HT1080 (cell line): ENCODE measurements at places on chromosomes 4 and X. TPM values are rescaled to one million over a fixed set of nuclear protein-coding genes. Genes with fewer than 3 reads are reported as not detected.

The ZNF518B gene
- total RNA-seq: 0.26 and 0.30 TPM in 2 replicates

The AVPR2 gene
- total RNA-seq: not detected in 2 replicates

The SPANXN4 gene
- total RNA-seq: 0.18 TPM in 1 of 2 replicates, not detected in the other

The ETDC gene
- not detected in 2 replicates for total RNA-seq

DNA sequence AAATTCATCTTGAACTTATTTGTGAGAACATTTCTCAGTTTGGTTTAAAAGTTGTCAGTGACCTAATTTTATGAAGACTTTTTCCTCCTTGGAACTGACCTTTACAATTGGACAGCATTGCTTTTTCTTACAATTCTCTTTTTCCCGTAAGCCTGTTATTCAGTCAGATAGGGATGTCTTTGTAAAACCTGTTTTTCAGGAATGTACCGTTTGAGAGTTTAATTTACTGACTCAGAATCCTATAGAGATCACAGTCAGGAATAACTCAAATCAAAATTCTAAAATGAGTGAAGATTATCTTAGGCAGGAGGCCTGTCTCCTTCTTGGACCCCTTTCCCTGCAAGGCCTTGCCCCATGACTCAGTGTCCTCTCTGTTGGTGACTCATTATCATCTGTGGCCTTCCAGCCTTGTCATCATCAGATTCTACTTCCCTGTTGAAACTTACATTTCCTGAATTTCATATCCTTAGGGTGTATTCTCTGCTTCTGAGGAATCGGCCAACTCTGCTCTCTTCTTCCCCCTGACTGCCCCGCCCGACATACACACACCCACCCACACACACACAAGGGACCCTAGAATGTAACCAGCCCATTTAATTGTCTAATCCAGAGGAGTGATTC, 99.8 kb downstream of the ARHGAP10 start:
- DNase-seq: peak; percentile 92

- no peak for DNase-seq
Measured at GRCh38 chrX:110175146-110175545, 142.7 kb downstream of the AMMECR1 start.

GRCh38 chr4:86092684-86093083, 267.2 kb downstream of the MAPK10 start:
- peak; percentile 84 for DNase-seq

GRCh38 chr4:113434247-113434587, 327.3 kb downstream of the CAMK2D start:
- no peak for DNase-seq

DNA sequence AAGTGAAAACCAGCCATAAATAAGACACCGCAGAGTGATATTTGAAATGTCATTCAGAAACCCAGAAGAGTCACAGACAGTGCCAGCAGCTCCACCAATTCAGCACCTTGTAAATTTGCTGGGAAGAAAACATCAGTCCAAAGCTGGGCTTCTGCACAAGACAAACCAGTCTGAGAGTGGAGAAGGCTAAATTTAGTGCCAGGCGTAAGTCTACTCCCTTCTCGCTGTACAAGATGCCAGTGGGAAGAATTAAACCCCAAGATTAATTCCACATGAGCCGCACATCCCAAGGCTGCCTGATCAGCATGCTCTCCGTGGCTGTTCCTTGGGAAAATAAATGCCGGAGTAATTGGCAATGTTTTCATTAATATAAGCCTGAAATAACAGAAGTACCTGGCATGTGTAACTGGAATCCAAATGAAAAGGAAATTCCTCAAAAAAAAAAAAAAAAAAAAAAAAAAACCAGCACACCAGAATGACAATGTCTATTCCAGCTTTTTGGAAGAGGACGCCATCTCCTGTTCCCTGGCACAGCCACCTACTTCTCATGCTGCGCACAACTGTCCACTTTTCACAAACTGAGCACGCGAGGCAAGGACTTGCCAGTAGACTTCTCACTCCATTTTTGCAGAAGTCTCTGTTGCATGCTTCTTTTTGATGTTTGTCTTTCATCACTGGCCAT, 95.5 kb downstream of the NSUN7 start:
- DNase-seq: no peak

DNA sequence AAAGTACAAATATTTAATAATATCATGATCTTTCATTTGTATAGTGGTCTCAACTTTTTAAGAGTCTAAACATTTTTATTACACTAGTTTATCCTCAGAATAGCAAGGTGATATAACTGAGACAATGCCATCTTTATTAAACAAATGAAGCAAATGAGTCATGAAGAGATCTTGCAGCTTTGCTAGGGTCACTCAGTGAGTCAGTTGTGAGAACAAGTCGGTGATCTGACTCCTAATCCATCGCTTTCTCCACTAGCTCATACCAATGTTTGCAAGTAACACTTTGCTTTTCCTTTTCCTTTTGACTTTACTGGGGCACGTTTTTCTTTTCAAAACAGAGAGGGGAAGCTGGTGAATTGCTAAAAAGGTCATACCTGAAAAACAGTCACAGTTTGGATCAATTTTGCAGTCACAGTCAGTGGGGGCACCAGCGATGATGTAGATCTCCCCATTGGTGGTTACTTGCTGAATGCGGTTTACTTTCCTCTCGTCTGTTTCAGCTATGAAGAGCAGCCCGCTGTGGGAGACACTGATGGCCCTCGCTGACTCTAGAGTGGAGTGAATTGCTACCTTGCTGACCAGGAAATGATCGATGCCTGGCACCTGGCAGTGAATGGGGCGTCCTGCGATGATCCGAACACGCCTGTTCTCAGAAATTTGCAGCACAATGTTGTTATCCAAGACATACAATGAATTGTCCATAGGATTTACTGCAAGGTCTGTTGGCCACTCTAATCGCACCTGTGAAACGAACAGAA, 75.7 kb downstream of the SH2D1A start:
- DNase-seq: peak; percentile 50
